ENCODE measurements at places on chromosomes 12 and 14.

- DNase-seq = no peak
Measured at GRCh38 chr14:72611506-72611905, 282.4 kb downstream of the DPF3 start.

DNA sequence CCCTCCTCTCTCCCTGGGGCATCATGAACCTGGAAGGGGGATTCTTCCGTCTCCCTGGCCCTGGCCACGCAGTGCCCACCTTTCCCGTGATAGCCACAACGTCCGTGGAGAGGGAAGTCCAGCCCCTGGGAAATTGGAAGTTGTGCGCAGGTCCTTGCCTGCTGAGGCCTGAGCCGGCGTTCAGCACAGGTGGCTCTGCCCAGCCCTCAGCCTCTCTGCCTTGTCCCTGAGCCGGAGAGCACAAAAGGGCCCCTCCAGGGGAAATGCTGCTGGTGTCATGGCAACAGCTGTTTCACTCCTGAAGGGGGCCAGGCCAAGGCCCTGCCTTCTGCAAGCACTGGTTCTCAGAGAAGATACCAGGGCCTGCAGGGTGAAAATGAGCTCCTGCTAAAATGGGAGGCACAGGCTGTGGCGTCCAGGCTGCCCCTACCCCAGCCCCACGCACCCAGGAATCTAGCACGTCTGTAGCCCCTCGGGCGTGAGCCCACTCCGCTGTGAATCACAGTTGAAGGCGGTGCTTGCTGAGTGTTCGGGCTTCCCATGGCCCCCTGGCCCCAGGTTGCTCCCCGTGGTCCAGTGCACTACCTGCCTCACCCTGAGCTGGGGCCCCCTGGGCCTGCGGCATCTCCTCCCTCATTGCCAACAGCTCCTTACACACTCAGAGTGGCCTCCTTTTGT is 149.4 kb downstream of the ADGRD1 start:
- DNase-seq = peak; percentile 27

DNA sequence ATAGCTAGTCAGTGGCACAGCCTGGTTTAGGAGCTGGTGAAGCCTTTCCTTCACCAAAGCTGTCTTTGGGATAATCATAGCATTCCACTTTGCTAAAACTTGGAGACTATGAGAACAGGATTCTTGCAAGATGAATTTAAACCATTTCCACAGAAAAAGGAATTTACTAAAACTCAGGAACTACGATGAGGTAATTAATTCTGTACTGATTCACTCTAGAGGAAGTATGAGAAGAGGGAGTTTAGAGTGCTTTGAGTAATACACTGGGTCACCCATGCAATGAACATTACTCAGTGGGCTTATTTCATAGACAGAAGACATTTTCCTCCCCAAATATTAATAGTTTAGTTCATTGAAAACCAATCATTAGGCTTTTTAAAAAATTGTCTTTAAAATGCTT is 73.0 kb downstream of the RMST start:
- DNase-seq = no peak

DNA sequence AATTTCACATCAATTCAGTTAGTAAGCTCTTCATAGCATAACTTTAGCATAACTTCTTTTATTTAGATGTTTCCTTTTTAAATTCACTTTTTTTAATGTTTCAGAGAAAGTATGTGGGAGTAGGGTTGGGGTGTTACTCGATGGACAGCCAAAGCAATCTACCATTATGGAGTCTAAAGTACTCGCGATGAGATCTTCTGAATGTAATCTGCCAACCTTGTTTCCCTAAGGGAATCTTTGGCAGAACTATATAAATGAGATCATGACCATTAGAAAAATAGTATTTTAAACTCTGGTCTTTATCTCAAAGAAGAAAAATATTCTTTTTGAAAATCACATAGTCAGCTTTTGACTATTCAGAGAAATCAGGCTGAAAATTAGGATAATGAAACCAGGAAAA is 103.9 kb downstream of the BBS10 start:
- DNase-seq = no peak

DNA sequence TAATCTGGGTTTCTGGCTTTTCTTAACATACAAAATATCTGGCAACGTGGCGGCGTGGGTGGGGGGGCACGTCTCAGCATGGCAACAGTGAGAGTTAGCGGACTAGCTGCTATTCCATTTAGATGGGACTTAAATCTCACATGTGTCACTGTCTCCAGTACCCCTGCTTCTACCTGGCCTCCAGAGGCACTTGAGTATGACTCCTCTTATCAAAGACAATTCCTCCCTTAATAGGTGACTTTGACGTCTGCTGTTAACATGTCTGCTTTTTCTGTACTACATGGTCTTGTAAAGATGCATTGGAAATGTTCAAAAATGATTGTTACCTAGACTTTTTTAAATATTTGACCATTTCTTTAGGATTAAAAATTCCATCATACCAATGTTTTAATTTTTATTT is 456.2 kb downstream of the TMTC2 start:
- no peak for DNase-seq

DNA sequence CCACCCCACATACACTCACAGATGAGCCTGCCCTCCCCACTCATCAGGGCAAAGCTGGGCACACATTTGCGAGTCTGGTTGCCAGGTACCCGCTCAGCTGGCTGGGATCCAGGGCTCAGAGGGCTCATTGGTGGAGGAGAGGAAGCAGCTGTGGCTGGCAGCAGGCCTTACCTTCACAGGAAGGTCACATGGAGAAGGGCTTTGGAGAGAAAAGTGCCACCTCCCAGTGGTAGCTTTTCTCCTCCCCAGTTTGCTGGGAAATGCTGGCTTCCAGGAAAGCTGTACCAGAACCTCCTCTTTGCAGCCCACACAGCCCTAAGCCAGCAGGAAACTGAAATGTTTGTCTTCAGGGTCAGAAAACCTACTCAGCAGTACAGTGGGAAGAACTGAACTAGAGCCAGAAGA is 55.6 kb downstream of the LGMN start:
- no peak for DNase-seq

DNA sequence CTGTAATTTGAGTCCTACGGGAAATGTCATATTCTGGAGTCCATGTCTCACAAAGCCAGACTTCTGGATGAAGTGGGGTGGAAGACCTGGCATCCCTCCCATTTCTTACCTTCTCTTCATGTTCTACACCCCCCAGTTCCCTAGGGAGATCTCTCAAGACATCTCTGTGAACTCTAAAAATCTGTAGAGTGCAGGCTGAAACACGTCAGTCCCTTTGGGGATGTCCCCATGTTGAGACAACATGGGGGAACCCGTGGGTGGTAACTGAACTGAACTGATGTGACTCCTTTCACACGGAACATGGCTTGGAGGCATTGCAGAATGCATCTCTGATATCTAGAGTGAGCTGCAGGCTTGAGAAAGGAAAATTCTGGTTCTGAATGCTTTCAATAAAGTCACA is 15.2 kb downstream of the SERPINA12 start:
- no peak for DNase-seq

- DNase-seq = peak; percentile 6
Measured at GRCh38 chr12:130031571-130032189, 127.9 kb upstream of the TMEM132D start.

DNA sequence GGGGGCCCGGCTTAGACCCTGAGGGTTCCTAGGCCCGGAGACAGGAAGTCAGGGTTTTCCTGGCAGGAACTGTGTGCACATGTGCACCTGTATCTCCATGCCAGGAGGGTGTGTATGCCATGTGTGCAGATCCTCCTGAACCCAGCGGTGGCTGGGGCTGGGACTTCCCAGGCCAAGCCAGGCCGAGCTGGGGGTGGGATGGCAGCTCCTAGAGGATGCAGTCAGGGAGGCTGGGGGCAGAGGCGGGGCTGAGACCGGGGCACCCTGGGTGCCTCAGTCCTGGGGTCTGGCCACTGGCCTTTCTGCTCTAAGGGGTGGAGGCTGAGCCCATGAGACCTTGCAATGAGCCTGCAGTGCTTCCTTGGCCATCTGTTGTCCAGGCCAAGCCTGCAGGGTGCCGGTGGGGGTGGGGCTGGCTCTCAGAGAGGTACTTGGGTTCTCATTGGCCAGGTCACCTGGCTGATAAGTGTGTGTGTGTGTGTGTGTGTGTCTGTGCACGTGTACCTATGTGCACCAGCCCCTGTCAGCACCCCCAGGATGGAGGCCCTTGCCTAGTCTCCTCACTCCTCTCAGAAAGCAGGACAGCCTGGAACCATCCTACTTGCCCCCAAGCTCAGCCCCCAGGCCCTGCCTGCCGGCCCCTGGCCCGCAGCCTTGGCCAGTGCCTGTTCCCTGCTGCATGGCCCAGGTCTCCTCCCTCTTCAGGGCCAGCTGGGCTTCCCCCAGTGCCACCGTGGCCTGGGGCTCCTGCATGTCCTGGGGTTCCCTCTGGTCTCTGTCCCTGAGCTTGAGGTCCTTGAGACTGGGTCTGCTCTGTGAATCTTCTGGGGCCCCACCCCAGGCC is 10.6 kb upstream of the TNFAIP2 start:
- DNase-seq = no peak

GRCh38 chr12:7144414-7145120 is 14.4 kb downstream of the CLSTN3 start:
- DNase-seq = peak; percentile 2

Measured in MV-4-11 (cell line).